ENCODE measurements at places on chromosomes 5 and 9.

DNA sequence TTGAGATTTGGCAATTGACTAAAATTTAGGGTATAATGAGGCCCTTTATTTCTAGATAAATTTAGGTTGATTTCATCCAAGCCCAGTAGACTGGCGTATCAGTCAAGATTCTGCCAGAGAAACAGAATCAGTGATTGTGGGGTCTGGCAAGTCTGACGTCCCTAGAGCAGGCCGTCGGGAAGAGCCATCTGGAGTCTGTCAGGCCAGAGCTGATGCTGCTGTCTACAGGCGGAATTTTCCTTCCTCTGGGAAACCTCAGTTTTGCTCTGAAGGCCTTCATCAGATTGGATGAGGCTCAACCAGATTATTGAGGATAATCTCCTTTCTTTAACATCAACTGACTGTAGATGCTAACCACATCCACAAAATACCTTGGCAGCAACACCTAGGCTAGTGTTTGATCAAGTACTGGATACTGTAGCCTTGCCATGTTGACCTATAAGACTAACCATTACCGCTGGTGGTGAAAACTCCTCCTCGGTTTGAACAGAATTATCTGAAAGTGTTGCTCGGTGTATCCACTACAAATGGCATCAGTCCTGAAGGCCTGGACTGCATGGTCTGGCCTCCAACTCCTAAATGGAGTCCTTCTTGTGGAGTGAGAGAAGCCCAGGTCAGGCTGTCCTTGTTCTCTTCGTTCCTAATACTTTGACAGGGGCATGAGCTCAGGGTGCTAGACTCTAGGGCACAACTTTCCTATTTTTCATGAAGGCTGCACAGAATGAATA lies 83.2 kb upstream of the ANKH start:
- DNase-seq, result no peak

GRCh38 chr5:34941936-34942335 lies 12.6 kb downstream of the DNAJC21 start:
- no peak for DNase-seq

GRCh38 chr5:55004729-55005128 lies 19.3 kb upstream of the GZMK start:
- no peak for DNase-seq

DNA sequence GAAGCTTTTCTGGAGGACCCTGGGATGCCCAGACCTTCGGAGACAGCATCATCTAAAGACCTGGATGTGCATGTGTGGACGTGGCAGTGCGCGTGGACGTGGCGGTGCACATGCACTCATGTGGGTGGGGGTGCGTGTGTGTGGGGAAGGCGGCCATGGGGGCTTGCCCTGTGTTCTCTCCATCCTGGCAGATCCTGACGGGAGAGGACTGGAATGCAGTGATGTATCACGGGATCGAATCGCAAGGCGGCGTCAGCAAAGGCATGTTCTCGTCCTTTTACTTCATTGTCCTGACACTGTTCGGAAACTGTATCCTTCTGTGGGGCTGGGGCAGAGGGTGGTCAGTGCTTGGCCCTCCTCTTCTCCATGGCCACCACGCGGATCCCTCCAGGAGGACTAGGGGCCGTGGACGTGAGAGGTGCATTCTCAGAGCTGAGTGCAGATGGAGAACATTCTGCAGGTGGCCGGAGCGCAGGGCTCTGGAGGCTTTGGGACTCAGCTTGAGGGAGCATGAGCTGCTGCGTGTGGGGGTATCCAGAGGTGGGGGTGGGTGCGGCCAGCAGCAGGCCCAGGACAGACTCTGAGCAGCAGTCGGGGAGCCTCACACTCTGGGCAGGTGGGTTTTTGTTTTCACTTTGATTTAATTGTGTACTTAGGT lies 129.1 kb downstream of the CACNA1B start:
- no peak for DNase-seq

DNA sequence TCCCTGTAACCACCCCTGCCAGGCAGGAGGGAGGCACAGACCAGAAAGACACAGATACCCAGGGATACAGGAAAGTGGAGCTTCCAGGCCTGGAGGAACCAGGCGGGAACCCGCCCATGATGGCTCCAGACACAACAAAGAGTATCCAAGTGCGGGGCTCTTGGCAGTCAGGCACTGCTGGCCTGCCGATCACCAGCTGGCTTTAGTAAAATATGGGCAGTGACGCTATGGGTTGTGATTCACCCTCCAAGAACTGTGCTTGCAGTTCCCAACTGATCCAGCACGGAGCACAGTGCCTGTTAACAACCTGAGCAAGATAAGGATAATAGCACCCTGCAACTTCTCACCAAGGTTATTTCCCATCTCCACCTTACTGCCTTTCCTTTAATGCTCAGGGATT lies 463.3 kb downstream of the IRX1 start:
- no peak for DNase-seq

GRCh38 chr9:33751536-33752129 lies 43.7 kb upstream of the PRSS3 start:
- no peak for DNase-seq

DNA sequence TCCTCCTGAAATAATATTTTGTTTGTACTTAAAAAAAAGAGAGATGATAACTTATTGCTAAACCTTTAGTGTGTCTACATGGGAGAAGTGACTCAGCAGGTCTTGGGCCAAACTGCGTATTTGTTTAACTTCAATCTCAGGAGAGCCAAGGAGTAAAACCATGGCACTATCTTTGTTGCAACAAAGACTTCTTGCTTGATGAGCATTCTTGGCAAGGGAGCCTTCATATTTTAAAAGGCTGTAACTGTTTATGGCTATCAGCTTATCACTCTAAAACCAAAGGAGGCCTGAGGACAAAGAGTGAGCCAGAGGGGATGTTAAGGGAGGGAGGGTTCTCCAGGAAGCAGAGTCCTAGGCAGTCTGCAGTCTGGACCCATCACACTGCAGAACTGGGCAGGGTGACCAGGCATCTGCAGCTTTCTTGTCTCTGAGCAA lies 216.2 kb upstream of the S1PR3 start:
- no peak for DNase-seq

DNA sequence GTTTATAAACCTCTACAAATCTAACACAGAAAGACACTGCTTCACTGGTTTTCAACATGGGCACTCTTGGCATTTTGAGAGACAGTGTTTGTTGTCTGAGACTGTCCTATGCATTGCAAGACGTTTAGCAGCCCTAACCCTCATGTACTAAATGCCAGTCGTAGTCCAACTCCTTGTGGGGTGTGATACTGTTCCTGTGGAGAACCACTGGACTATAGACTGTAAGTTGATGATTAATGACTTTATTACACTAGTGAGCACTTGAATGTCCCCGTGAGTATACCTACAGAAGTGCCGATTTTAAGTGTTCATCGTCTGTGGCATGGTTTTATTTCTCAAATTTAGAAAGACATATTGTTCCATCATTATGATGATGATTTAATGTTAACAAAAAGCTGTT lies 46.2 kb downstream of the RECK start:
- no peak for DNase-seq

DNA sequence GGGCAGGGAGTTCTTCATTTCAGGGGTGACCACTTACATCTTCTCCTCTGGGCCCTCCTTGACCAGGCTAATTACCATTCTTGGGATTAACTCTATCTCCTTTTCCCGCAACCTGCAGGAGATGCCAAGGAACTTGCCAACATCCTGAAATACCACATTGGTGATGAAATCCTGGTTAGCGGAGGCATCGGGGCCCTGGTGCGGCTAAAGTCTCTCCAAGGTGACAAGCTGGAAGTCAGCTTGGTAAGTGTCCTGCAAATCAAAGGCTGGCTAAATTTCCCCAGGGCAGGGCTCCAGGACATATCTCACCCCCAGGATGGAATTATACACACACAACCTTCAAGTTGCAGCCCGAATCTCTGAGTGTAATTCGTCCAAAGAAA lies 30.2 kb downstream of the TGFBI start:
- DNase-seq, result no peak

- no peak for DNase-seq
Measured at GRCh38 chr9:94929369-94929756, 202.9 kb downstream of the AOPEP start.

DNA sequence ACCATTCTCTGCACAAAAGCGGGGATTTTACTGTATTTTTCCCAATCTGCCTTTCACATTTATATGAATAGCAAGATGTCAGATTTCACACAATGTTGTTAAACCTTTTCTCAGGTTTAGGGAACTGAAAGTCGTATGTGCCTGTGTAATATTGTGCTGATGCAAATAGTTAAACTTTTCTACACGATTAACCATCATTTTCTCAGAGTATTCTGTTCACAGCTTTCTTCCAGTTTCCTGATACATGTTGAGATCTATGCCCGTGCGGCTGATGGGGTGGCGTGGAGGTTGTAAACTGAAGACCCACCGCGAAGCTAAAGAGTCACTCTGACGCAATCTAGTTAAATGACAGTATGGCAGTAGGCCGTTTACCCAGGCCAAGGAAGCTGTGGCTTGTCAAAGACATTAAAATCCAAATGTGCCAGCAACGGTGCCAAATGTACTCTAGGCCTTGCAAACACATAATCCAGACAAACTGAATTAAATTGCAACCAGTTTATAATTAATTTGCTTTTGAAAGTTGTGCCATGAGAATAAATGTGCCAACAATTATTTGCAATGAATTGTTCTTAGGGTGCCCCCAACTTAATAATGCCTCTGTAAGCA lies 145.7 kb downstream of the EBF1 start:
- no peak for DNase-seq

DNA sequence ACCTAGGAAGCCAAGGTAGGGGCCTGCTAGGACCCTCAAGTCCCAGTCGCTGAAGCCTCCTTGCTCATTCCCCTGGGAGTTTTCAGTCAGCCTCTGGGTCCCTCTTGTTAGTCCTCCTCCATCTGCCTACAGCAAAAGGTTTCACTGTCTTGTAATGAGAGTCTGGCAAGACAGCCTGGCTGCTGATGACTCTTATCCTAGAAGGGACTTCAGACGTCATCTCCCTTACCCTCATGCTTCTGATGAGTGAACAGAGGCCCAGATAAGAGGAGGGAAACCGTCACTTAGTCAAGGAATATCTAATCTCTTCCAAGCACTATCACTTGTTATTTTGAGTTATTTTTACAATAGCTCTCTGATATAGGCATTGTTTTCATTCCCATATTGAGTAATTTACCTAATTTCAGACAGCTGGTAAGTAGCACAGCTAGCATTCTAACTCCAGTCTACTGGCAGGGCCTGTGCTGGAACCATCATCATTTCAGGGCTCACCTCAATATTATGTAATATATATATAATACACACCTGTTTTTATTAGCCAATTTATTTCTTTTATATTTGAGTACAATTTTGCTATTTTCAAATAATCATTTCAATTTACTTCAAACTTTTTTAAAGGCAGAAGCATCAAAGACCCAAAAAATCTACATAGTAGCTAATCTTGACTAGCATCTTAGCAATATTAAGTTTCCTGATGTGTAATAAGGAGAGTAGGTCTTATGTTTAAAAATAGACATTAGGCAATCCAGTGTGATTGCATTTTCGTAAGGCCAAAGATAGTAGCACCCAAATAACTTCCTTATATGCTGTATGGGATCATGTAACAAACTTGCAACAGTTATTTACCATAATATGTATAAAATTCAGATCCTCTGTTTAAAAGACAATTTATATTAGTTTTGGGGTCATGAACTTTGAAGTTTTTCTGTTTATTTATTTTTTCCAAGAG lies 7.9 kb downstream of the CMYA5 start:
- DNase-seq, result no peak

- DNase-seq, result no peak
Measured at GRCh38 chr5:173643964-173644363, 27.5 kb upstream of the BOD1 start.

DNA sequence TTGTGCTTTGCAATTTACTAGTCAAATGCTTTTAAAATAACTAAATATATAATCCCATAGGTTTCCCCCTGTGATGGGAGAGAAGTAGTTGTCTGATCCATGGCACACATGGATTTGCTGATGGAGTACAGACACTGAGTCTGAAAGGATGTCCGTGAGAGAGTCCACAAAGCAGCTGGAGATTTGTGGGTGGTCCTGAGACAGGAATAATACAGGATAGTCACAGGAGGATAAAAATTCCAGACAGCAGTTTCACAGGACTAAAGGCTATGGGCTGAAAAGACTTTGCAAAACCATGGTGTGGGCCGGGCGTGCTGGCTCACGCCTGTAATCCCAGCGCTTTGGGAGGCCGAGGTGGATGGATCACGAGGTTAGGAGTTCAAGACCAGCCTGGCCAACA lies 58.7 kb upstream of the ZFR start:
- DNase-seq, result no peak

GRCh38 chr5:68490406-68490805 lies 274.9 kb downstream of the PIK3R1 start:
- DNase-seq, result no peak

- DNase-seq, result no peak
Measured at GRCh38 chr9:89095761-89096528, 82.7 kb downstream of the SHC3 start.

DNA sequence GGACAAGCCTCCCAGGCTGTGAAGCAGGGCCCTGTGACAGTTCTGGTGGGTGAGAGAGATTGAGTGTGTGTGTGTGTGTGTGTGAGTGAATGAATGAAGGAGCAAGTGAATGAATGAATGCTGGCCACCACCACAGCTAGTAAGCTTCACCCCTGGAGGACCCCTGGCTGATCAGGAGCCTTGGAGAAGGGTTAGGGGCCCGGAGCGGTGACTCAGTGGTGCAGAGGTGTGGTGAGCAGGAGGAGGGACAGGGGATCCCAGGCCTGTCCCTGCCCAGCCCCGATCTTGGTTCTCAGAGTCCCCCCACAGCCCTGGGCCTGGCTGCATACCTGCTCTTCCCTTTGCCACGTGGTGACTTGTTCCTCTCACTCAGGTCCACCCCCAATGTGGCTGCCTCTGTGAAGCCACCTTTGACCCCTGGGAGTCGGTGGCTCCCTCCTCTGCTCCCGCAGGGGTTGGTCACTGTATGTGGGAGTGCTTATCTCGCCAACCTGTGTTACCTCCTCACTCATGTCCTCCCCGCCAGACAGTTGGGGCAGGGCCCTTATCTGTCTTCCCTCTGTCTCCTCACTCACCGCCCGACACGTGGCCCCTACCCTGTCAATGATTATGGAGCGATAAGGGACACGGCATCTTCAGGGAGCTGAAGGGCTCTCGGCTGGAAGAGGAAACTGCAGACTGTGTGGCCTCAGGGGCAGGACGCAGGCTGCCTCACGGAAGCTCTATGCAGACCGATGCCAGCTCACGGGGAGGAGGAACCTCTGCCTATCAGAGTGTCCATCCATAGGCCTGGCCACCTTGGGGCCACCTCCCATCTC lies 99.9 kb upstream of the PITX1 start:
- DNase-seq, result no peak

DNA sequence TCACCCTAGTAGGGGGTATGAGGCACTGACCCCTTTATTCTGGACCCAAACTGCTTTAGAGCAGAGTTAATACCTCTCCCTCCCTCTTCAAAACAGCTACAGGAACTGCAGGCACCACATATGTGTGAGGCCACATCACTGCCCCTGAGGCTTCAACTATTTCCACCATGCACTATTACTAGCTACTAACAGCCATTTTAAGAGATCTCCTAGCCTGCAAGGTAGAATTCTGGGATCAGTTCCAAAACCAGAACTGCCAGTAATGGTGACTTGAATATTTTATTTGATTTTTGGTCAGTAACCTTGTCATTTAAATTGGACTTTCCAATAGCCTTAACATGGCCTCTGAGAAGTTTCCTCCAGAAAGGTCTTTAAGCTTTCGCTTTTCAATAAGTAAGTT lies 55.3 kb upstream of the FSD1L start:
- no peak for DNase-seq

Measured in stimulated activated naive CD8-positive, alpha-beta T cell treated with anti-CD3 and anti-CD28 coated beads, Interleukin-15, amount 100 ng/mL, for 72 hours (primary cell).